ENCODE measurements at places on chromosomes 5 and 9. TPM values are rescaled to one million over a fixed set of nuclear protein-coding genes. Genes with fewer than 3 reads are reported as not detected.

DNA sequence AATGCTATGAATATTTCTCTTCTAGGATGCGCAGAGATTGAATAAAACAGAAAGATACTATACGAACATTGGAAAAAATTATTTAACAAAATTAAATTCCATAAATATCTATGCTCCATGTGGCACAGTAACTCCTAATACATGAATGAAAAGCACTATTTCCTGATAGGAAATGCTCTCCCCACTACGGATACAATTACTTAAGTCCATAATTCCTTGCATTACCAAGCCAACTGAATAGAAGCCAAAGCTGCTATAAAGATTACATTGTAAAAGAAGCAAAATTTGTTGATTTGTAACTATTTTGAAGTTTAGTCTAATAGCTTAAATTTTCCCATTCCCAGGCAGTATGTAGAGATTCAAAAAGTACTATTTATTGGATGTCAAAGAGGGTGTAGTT, 61.8 kb upstream of the SNX2 start:
- DNase-seq: no peak

- DNase-seq: no peak
These were observed 90.6 kb upstream of the ICE1 start for GRCh38 chr5:5331848-5332247.

DNA sequence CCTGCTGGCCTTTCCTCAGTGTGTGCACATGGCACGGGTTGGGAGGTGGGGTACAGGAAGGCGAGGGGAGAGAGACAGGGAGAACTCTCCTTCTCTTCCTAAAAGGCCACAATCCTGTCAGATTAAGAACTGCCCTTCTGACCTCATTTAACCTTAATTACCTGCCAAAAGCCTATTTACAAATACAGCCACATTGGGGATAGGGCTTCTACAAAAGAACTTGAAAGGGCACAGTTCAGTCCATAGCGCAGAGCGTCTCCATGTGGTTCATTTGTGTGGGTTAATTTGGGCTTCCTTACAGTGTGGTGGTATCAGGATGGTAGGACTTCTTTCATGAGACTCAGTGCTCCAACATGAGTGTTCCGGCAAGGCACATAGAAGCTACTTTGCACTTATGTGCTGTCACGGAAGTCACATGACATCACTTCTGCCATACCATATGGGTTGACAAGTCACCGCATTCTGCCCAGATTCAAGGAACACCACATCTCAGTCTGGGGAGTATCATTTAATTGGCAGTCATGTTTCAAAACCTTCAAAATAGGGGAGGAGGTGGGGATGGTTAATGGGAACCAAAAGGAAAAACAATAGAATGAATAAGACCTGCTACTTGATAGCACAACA, 46.8 kb downstream of the NLN start:
- DNase-seq: no peak

GRCh38 chr5:159050316-159051143, 49.2 kb downstream of the EBF1 start:
- no peak for DNase-seq

DNA sequence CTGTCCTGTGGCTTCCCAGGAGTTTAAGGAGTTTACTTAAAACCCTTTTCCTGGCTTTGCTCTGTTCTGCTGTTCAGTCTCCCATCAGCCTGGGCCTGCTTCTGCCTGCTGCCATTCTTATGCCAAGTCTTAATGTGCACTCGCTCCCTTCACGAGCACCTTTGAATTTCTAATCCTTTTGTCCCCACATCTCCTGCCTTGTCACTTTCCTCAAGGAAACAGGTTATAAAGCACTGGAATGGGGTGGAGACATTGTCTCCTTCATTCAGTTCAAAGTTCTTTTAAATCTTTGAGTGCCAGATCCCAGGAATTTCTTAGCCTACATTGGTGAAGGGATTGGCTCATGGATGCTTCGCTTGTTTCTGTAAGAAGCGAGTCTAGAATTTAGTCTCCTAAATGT, 87.2 kb upstream of the LIFR start:
- no peak for DNase-seq

DNA sequence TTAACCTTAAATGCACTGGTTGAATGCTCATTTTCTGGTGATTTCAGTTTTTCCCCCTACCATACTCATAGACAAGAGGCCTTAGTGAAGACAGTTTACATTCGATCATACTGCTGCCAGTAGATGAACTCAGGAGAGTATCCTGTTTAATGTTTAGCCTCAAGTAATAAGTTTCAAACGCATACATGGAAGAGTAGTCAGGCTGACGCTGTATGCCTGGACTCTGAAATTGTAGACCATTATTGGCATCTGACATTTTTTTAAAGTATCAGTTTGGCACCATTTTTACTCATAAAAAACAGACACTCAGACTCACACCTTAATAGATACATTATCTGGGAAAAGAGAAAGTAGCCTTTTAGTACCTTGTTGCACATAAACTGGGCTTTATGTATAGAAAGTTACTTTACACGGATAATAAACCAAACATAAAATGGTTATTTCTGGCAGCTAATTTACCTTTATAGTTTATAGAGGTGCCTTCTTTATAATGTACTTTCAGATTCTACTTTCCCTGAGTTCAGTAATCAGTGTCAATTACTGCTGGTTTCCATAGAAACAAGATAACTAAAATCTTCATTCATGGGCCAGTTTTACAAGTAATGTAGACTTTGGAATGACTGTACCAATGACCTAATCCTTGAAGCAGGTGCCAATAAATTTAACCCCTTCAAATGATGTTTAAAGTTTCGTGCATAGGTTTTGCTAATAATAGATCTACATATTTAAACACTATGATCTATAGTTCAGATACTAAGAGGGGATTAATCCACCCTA, 183.8 kb upstream of the ITGA1 start:
- DNase-seq: peak; percentile 19

- DNase-seq: no peak
These were observed 192.2 kb downstream of the PAPPA start for GRCh38 chr9:116345817-116346216.

- DNase-seq: no peak
These were observed 53.1 kb upstream of the ANKRD55 start for GRCh38 chr5:56286015-56286884.

DNA sequence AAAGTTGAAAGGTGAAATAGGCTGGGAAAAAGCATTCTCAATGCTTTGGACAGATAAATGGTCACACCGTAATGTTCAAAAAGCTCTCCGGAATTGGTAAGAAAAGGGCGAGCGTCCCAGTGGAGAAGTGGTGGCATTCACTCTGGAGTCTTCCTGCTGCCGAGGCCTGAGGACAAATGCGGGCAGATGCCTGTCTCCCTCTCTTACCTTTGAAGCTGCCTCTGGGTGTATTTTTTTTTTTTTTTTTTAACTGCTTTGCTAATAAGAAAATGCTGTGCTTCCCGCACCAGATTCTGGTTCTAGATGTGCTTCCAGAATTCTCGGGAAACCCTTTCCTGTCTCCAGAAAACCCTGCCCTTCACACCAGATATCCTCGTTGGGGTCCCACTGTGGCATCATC, 24.4 kb upstream of the CTSL start:
- DNase-seq: no peak

DNA sequence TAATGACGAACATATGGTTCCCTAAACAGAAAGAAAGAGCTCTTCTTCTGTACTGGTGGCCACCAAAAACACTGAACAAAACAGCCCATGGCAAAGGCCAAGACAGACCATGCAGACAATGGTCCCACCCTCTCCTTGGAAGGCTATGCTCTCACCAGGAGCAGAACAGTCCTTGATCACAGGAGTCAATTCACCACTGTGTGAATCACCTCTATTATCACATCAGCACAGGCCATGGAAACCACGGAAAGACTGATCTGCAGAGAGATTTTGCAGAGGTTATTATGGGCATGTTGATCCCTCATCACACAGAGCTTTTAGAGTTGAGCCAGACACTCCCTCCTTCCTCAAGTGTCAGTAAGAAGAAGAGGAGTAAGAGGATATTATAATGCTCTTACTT, 134.0 kb upstream of the RASEF start:
- DNase-seq: peak; percentile 21

DNA sequence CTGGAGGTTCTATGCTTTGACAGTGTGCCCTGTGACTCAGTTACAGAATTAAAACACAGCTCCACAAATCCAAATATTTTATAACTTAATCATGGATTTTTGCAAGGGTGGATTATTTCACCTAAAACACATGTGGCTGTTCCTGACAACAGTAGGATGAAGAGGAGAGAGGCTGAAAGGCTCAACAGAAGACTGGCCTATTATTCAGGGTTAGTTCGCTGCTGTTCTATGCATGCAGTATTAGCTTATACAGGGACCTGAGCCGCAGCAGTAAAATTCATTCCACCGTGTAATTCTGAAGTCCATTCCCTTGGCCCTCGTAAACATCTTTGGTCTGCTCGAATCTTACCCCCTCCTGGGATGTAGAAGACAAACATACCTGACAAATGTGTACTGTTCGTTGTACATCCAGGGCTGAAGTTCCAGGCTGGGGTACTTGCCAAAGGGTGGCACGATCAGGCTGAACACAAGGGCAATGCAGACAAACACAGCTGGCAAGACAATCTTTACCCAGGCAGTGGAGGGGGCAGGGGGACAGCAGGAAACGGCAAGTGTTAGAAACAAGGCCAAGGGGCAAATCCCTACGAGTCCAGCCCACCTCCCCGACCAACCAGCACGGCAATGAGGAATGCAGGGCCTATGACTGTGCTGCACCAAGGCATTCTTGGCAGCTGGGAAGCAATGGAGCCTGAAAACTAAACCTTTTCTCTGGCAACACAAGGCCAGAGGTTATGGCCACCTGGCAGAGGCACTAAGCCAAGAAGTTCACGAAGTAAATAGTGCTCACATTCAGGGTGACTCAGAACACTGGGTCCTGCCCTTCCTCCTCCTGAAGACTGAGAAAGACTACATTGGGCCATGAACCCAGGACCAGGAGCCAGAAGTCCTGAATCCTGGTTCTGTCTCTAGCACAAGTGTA, 46.8 kb downstream of the NIPSNAP3B start:
- DNase-seq: peak; percentile 92

DNA sequence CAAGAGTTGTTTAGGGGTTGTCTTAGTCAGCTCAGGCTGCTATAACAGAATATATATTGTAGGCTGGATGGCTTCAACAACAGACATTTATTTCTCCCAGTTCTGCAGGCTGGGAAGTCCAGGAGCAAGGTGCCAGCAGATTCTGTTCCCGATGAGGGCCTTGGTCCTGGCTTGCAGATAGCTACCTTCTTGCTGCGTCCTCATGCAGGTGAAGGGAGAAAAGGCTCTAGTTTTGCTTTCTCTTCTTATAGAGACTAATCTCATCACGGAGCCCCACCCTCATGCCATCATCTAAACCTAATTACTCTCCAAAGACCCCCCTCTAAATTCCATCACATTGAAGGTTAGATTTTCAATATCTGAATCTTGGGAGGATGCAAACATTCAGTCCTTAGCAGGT, 246.0 kb upstream of the ANKRD55 start:
- DNase-seq: no peak

GRCh38 chr9:78985084-78985738, 586.6 kb upstream of the TLE4 start:
- DNase-seq: peak; percentile 18

GRCh38 chr5:74850789-74851425, 15.3 kb downstream of the FAM169A start:
- DNase-seq: no peak

GRCh38 chr9:76369583-76369982, 24.6 kb downstream of the RFK start:
- peak; percentile 80 for DNase-seq

DNA sequence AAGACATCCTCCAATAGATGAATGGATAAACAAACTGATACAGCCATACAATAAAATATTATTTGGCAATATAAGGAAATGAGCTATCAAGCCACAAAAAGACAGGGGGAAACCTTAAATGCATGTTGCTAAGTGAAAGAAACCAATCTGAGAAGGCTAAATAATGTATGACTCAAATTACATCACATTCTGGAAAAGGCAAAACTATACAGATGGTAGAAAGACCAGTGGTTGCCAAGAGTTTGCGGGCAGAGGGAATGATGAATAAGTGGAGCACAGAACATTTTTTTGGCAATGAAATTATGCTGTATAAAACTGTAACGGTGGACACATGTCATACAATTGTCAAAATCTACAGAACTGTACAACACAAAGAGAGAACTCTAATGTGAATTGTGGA, 63.3 kb downstream of the CSF2 start:
- DNase-seq: no peak

- no peak for DNase-seq
These were observed 1116.2 kb upstream of the EDIL3 start for GRCh38 chr5:85500869-85501268.

GRCh38 chr9:98851730-98852459, 44.4 kb downstream of the GALNT12 start:
- DNase-seq: no peak

DNA sequence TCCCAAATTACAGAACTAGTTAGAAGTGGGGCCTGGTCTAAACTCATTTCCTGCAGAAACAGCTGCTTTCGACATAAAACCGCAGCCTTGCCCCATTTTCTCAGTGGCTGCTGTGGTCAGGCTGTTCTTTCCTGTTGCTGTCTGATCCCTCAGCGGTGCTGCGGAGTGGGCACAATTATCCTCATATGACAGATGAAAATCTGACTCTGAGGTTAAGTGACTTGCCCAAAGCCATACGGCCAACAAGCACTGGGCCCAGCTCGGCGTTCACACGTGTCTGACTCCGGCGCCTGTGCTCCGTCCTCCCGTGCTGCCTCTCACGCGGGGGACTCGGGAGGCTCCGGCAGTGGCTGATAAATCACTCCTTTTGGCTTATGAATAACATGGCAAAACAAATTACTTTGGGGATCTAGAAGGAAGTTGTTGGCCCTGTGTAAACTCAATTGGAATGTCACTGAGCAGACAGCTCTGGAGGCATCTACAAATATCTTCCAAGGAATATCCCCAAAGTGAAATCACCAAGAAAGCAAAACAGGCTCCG, 142.6 kb upstream of the LMX1B start:
- no peak for DNase-seq

DNA sequence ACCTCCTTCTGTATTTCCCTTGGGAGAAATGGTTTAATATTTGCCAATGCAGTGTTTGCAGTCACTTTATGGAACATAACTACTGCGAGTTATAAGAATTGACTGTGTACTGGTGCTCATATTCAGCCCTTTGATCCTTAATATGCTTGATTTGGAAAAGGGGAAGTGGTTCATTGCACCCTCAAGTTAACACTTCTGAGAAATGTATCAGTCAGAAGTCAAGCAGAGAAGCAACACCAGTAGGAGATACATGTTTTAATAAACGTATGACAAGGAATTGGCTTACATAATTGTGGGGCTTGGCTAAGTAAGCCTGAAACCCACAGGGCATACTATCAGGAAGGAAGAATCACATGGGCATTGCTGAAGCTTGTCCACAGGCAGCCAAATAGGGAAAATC, 131.0 kb upstream of the SPRY4 start:
- DNase-seq: no peak

The RARS1 gene
- 97.5 TPM for total RNA-seq

The CCNO gene
- total RNA-seq: 1.3 TPM

The LCN12 gene
- not detected for total RNA-seq

The PNPLA7 gene
- 0.04 TPM for total RNA-seq

The CER1 gene
- total RNA-seq: not detected

The HMCN2 gene
- 0.14 TPM for total RNA-seq

The FST gene
- 0.33 TPM for total RNA-seq

The SKP1 gene
- 222 TPM for total RNA-seq

The TXNDC8 gene
- not detected for total RNA-seq

The C9orf43 gene
- total RNA-seq: 1.4 TPM

The MAP1B gene
- 136 TPM for total RNA-seq

The ZBED3 gene
- total RNA-seq: 6.0 TPM

The NUTM2G gene
- total RNA-seq: not detected
